ENCODE measurements at places on chromosomes 7 and 10.

DNA sequence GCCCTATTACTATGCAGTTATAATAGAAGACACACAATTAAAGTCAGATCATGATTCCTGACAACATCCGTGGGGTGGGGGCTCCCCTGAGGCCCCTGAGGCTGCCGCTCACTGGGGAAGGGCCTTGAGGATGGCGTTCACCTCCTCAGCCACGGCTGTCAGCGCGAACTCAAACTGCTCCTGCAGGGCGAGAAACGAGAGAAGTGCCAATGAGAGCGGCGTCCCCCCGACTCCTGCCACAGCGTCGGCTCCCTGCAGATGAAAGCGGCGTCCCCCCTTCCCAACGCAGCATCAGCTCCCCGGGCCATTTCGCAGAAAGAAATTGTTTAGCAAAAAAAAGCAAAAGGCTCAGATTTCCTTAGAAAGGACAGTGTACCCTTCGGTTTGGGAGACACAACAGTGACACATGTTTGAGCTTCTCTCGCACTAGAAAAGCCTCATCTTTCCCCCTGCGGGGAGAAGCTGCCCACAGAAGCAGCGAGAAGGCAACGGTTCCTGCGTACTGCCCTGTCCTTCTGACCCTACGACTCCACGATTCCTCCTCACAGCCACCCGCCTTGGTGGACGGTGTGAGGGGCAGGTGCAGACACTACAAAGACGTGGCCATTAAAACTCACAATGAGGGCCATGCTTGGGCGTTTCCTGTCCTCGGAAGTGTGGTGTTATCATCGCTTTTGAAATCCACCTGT lies 203.9 kb downstream of the DNAJB6 start:
- DNase-seq, result no peak

GRCh38 chr10:96374639-96374984 lies 15.8 kb upstream of the OPALIN start:
- no peak for DNase-seq

- DNase-seq, result no peak
Measured at GRCh38 chr10:74012480-74012879, 14.6 kb downstream of the VCL start.

DNA sequence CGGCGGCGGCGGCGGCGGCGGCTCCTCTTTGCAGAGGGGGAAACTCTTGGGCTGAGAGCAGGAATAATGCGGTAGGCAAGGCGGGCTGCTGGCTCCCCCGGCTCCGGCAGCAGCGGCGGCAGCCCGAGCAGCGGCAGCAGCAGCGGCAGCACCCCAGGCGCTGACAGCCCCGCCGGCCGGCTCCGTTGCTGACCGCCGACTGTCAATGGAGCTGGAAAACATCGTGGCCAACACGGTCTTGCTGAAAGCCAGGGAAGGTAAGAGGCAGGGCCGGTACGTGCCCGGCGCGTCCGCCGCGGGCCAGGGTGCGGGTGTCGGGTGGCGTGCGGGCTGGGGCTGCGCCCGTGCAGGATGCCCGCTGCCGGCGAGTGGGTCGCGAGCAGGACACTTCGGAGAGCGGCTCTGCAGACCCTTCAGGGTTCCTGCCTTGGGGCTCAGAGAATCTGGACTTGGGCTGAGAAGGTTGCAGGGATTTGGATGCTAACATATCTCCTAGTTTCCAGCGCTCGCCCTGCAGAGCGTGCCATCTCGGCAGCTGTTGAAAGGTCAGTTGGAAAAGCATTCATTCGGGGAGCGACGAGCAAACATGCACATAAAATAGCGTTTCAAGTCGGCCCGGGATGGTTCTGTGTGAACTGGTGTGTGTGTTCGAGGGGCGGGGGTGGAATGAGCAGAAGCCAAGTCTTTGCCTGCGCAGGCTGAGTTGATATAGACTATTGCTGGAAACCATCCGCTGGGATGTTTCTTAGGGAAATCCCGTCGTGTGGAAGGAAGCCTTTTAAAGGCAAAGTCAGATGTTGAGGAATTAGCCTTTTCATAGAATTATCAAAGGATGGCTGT lies 562 bp downstream of the GRK5 start:
- peak; percentile 20 for DNase-seq

DNA sequence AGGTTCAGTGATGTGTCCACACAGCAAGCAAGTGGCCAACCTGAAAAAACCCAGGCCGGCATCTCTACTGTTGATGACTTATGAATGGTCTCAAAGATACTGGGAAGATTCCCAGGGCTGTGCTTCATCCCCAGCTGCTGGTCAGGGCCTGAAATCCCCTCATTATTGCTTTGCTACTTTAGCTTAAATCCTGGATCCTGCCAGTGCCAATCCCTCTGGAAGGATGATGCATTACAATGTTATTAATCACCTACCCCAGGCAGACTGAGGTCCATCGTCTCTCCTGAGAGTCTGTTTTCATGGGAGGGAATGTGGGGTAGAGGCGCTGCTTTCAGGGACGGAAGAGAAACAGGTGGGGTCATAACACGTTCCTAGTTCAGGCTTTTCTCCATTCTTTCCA lies 371.6 kb downstream of the RPS24 start:
- DNase-seq, result no peak

DNA sequence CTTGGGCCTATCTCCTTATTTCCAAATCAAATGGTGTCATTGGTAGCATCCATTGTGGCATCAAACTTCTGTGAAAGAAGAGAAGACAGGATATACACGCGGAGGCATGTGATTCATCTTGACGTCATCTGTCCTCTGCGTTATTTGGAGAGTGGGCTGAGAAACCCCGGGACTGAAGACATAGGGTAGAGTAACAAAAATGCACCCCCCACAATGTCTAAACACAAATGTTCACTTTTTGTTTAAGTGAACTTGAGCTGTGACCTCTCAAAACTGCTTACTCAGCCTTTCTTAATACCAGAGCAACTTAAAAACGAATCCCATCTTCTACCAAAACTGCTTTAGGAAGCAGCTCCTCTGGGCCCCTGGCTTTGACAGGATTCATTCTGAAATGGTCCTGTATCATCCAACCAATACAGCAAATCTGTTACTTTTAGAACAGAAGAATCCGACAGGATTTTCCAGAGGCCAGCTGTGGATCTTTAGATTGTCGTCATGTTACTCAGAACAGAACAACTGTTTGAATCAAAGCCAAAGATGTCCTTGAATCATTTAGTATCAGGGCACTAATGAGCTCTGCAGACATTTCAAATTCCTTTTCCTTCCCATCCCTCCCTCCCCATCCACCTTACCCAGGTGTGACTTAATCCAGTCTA lies 438.1 kb downstream of the SUGCT start:
- DNase-seq, result no peak

DNA sequence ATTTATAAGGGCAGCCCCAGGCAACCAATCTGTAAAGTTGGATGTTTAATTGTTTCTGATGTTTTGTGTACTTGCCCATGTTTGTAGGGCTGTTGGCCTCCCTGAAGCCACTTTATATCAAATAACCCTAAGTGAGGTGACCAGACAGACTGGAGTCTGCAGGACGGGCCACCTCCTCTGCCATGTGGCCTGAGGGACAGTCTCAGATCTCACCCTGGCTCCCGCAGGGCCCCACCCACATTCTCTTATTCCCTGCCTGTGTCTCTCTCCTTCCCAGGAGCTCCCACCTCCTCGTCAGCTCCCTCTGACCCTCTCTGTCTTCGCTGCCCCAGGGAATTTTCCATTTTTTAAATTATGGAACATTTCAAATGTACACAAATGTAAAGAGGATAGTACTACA lies 9.5 kb upstream of the C10orf71 start:
- DNase-seq, result no peak

GRCh38 chr7:105202616-105203015 lies 186.1 kb downstream of the SRPK2 start:
- no peak for DNase-seq

DNA sequence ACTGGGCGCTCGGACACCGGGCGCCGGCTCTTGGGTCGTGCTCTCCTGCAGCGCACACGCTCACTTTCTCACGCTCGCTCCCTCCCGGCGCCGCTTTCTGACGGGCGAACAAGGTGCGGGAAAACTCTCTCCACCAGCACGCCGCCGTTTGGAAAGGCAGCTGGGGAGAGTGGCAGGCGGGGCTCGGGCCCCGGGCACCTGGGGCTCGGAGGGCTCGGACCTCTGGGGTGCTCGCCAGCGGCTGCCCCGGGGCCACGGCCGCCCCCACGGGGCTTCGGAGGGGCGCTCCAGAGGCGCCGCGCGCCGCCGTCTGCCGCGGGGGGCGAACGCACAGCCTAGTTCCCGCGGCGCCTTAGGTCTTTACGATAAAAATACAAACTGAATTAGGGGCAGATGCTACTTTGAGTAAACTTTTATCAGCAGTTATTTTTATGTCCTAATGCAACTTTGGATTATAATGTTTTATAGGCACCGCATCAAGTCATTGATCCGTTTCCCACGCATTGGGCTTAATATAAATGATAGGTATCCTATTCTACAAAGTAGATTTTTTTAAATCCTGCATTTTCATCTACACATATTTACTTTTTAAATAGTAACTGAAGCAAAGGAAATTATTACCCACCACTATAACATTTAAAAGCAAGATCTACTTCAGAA lies 535 bp upstream of the EPC1 start:
- DNase-seq, result no peak

GRCh38 chr7:68429411-68430117 lies 1168.7 kb upstream of the AUTS2 start:
- DNase-seq, result no peak

- DNase-seq, result no peak
Measured at GRCh38 chr7:20916311-20916710, 129.6 kb upstream of the SP8 start.

GRCh38 chr10:33341637-33342036 lies 7.2 kb upstream of the NRP1 start:
- no peak for DNase-seq

GRCh38 chr7:27585781-27586447 lies 76.8 kb downstream of the HIBADH start:
- DNase-seq, result no peak

DNA sequence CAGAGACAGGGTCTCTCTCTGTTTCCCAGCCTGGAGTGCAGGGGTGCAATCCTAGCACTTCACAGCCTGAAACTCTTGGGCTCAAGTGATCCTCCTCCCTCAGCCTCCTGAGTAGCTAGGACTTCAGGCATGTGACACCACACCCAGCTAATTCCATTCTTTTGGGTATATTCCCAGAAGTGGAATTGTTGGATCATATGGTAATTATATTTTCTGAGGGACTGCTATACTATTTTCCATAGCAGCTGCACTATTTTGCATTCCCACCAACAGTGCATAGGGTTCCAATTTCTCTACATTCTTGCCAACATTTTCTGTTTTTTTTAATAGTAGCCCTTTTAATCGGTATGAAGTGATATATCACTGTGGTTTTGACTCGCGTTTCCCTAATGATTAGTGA lies 30.0 kb upstream of the RAB11FIP2 start:
- DNase-seq, result no peak

GRCh38 chr7:156907656-156908055 lies 14.7 kb upstream of the LMBR1 start:
- no peak for DNase-seq

DNA sequence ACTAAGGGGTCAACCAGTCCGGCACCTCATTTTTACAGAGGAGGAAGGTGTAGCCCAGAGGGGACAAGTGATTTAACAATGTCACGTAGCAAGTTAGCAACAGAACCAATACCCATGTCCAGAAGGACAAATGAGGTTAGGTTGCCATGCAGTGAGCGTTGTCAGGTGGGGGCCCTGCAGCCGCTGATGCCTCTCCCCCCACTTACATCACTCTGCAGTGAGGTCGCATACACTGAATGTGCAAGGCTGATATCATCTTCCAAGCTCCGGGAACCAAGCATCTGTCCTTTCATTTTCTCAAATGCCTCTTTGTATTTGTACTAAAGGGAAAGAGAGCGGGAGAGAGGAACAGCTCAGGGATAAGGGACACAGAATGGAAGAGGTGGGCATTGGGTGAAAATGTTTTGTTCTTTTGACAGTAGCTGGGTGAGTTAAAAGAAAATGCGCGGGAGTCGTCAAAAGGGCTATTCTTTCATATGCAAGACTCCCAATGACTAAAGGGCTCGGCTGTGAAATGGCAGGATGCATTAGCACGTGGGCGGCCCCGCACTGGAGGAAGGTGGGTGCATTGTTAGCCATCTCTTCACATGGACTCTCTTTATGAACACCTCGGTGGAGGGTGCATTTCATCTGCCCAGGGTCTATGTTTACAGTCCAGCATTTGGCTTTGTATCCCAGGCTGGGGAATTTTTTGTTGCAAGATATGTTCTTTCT lies 49.7 kb downstream of the NRAP start:
- DNase-seq, result no peak

DNA sequence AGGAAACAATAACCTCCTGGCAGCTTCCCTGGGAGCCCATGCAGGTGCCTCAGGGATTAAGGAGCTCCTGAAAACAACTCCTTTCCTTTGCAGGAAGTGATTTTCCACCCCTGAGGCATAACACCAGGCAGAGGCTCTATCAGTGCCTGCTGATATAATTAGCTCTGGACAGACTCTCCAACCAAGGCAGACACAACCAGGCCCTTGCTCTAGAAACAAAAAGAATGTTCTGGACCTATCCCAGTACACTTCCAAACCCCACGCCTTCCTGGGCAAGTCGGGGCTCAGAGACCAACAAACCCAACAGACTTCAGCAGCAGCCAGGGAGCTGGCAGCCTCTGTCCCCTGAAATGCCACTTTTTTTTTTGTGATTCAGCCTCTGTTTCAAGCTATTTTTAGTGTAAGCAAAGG lies 247.1 kb downstream of the KCNMA1 start:
- DNase-seq, result no peak

DNA sequence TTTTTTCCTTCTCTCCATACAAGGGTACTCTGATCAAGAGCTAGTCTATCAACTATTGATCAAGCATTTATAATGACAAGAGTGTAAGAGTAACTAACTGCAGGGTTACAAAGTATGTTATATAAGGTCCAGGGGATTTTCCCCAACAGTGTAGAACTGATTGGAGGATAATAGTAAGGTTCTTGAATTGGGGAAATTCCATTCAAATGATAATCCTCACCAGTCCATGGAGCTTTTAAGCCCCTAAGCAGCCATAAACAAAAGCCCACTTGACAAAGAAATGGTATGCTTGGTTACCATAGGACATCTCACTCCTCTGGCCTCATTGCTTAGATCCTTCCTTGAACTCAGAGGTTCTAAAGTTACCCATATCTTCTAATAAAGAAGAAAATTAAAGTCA lies 8.2 kb downstream of the YME1L1 start:
- no peak for DNase-seq

GRCh38 chr10:71136036-71136721 lies 76.2 kb upstream of the UNC5B start:
- DNase-seq, result no peak

DNA sequence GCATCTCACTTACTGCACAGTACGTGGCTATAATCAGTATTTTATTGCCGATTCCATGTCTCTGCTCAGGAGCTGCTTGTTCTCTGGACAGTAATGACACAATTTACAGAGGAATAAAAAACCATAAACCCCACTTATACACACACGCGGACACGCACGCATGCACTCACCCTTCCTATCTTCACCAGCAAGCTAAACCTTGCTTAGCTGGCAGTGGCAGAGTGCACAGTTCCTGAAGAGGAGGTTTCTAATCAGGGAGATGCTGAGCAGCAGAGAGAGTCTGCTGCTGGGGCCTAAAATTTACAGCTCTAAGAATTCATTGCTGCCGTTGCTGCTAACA lies 66.3 kb downstream of the SND1 start:
- DNase-seq, result no peak

All from germinal center (tissue), 1 donor.